Gastroesophageal sphincter (tissue), 4 donors: ENCODE measurements at places on chromosomes 2 and 18.

GRCh38 chr2:78063246-78064020 is 541.3 kb upstream of the LRRTM4 start:
- no peak overlapping the region for H3K4me3 ChIP-seq
- H3K27me3 ChIP-seq, result no peaks in the 10 kb centered on the region
- ATAC-seq, result no peak
- H3K4me1 ChIP-seq, result no peaks in the 10 kb centered on the region

DNA sequence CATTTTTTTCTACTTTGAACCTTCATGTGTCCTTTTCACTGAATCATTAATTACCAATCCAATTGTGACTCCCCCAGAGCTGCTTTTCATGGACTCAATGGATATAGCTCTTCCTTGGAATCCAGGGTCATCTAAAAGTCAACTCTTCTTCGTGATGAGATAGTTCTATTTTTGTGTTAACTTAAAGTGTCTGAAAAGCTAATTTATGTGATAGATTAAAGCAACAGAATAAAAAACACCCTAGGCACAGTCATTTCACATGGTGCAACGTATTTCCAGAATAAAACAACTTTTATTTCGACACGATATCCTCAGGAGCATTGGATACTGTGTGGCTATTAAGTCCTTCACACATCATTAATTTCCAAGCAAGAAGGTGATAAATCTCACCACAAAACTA is 250.6 kb upstream of the SPHKAP start:
- no peaks in the 10 kb centered on the region for H3K4me1 ChIP-seq
- no peak for ATAC-seq
- H3K36me3 ChIP-seq, result no peaks in the 10 kb centered on the region
- no peak overlapping the region for H3K4me3 ChIP-seq

DNA sequence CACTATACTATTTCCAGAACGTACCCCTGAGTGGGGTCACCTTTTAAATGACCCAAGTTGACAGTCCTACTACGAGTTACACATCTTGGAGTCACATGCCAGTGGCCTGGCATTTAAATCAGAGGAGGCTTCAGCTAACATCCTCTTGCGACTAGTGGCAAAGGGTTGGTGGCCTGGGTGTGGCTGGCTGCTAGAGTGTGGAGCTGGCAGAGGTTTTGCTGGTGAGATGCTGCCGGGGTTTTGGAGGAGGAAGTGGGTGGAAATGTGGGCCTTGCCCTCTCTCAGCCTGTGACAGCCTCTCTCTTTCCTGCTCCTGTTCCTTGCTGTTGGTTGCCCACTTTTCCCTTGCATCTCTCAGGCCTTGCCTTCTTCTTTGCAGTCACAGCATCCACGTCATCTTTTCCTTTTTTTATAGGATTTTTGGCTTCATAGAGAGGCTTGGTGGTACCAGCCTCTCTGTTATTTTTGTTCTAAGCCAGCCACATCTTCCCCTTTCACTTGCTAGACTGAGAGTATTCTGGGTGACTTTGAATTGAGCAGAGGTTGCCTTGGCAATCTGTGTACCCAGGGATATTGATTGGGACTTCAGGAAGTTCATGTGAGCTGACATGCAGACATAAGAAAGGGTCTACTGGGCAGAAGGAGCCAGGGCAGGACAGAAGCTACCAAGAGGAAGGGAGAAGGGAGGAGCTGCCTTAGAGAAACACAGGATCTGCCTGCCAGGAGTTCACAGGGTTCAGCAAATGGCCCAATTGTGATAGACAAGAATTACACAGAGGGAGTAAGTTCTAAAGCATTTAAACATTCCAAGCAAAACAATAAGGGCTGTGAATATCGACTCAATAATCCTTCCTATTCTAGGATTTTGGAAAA is 55.4 kb downstream of the CDC42EP3 start:
- no peaks in the 10 kb centered on the region for H3K27me3 ChIP-seq
- peaks cover 20% of the 10 kb centered on the region for H3K4me1 ChIP-seq
- no peak overlapping the region for H3K4me3 ChIP-seq

- no peaks in the 10 kb centered on the region for H3K27me3 ChIP-seq
- H3K27ac ChIP-seq, result no peak overlapping the region
- H3K4me3 ChIP-seq, result no peak overlapping the region
- no peaks in the 10 kb centered on the region for H3K4me1 ChIP-seq
- no peaks in the 10 kb centered on the region for H3K36me3 ChIP-seq
These were observed 84.9 kb downstream of the SCN1A start for GRCh38 chr2:166042768-166043390.

DNA sequence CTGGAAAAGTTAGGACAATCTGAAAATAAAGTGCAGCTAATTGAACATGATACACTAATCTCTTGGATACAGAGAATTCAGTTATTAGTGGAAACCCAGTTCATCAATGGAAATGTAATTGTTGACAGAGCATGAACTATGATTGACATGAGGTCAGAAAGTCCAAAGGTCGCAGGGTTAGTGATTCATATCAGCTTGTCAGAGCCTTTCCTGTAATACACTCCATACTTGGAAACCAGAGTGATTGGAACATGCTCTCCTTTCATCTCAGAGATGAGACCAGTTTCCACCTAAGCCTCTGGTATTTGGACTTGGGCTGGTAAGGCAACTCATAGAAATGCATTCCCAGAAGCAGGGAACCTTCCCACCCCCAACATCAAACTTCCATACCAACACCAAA is 8.5 kb upstream of the NCKAP5 start:
- H3K4me3 ChIP-seq, result no peak overlapping the region
- peaks cover 7% of the 10 kb centered on the region for H3K4me1 ChIP-seq
- H3K27me3 ChIP-seq, result no peaks in the 10 kb centered on the region
- ATAC-seq, result no peak
- no peaks in the 10 kb centered on the region for H3K36me3 ChIP-seq

DNA sequence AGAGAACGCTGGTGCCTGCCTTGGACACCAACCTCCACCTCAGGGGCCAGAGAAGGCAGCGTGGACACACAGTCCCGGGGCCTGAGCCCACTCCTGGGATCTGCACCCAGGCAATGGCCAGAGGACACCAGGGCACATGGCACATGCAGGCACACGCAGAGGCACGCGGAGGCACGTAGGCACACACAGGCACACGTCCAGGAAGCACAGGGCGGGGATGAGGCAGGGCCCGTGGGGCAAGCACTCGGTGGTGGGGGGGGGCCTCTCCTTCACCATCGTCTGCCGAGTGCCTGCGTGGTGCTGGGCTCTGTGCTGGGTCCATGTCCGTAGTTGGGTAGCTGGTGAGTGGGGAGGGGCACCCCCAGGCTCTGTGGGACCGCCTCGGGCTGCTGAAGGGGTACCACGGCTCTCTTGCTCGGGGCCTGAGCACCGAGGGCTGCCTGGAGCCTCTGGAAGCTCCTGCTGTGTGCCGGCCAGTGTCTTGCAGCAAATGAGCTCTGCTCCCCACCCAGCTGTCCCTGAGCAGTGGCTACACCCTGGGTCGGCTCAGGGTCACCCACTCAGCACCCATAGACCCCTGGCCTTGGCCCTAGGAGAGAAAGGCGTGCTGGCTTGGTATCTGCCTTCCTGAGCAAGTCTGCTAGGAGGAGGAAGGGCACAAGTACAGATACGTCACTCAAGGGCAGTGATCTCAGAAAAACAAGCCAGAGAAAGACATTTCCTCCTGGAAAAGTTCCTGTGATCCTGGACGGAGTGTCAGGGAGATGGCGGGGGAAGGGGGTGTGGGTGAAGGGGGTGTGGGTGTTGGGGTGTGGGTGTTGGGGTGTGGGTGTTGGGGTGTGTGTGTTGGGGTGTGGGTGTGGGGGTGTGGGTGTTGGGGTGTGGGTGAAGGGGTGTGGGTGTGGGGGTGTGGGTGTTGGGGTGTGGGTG is 26.4 kb downstream of the RTP5 start:
- H3K27me3 ChIP-seq, result no peaks in the 10 kb centered on the region
- peak; percentile 31 for ATAC-seq
- peaks cover 33% of the 10 kb centered on the region for H3K4me1 ChIP-seq
- H3K4me3 ChIP-seq, result no peak overlapping the region
- H3K27ac ChIP-seq, result peak overlapping the region; percentile 53

DNA sequence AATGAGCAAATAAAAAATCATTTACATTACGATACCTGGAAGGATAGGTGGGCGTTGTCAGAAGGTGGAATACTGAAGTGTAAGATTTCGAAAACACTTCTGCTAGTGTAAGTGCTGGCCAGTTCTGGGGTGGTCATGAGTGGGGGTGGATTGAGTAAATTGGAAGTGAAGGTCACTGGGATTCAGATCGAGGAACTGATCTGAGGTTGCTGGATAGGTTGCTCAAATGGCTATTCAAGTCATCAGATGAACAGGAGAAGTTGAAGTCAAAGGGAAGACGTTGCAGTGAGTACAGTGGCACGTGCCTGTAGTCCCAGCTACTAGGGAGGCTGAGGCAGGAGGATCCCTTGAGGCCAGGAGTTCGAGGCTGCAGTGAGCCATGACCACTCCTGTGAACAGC is 95.7 kb downstream of the MALT1 start:
- no peak for ATAC-seq
- H3K4me3 ChIP-seq, result no peak overlapping the region
- H3K36me3 ChIP-seq, result no peaks in the 10 kb centered on the region

DNA sequence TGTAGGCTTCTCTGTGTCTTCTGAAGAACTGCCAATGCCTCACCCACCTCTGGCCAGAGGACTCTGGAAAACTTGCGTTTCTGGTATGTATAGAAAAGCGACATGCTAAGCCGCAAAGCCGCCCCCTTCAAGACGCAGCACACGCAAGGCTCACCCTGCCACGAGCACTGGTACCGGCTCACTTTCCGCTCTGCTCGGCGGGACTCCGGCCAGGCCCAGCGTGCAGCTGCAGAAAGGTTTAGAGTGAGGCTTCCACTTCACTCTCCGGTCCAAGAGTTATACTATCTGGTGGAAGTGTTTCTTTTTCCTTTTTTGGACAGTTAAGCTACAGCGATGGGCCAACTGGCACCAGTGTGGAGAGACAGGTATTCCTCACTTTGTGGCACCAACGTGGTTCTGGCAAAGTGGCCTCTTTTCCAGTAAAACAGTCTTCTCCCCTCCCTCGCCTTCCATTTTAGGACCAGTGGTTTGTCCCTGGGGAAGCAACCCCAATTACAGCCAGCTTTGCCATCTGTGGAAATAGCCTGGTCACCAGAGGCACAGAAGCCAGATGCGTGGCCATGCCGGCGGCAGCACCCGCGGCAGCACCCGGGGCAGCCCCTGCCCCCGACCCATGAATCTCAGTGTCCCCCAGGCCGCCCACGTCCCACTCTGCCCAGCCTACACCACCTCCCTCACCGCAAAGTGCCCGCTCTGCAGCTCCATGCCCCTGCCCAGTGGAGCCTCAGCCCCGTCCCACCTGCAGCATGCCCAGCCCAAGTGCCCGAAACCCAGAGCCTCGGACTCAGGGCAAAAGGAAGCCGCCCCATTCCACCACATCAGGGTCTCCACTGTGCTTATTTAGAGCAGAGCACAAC is 91.6 kb upstream of the CTDP1 start:
- peaks cover 19% of the 10 kb centered on the region for H3K4me1 ChIP-seq
- no peak for ATAC-seq
- no peak overlapping the region for H3K4me3 ChIP-seq
- H3K36me3 ChIP-seq, result no peaks in the 10 kb centered on the region
- peaks cover 6% of the 10 kb centered on the region for H3K27me3 ChIP-seq
- H3K27ac ChIP-seq, result peak overlapping the region; percentile 66

GRCh38 chr2:220847006-220847405 is 725.1 kb downstream of the EPHA4 start:
- ATAC-seq, result no peak
- H3K4me1 ChIP-seq, result no peaks in the 10 kb centered on the region
- no peaks in the 10 kb centered on the region for H3K27me3 ChIP-seq
- no peak overlapping the region for H3K27ac ChIP-seq

- H3K27me3 ChIP-seq, result no peaks in the 10 kb centered on the region
- H3K4me3 ChIP-seq, result no peak overlapping the region
- H3K4me1 ChIP-seq, result no peaks in the 10 kb centered on the region
These were observed 94.5 kb upstream of the CCDC150 start for GRCh38 chr2:196544906-196545433.

GRCh38 chr2:173400760-173401159 is 46.1 kb downstream of the CDCA7 start:
- H3K36me3 ChIP-seq, result no peaks in the 10 kb centered on the region
- no peak overlapping the region for H3K4me3 ChIP-seq
- no peaks in the 10 kb centered on the region for H3K4me1 ChIP-seq
- no peak for ATAC-seq

DNA sequence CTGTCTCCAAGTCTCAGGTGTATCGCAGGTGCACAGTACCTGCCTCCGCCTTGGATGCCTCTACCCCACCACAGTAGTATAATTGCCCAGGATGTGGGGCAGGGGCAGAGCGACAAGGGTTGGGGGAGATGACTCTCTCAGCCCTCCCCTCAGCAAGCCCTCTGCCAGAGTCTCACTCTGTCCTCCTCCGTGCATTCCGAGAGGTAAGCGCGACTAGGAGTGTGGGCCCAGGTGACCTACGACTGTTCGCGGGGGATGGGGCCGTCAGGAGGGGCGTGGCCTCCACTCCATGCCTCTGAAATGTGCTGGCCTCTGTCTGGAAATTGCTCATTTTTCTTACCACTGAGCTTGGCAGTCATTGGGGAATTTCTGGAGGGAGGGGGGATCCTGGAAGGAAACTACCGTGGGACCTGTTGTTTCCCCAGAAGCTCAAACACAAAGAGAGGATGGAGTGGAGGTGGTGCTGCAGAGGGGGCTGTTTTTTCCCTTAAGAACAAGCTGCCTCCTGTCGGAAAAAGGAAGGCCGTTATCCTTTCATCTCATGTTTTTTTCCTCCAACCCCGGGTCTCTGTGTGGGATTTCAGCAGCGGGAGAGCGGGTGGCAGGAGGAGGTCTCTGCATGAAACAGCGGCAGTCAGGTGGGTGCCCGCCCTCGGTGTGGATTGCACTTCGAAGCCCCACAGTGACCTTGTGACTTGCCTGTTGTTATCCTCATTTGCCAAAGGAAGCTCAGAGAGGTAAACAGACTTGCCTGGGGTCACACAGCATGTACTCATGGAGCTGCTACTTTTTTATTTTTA is 13.0 kb upstream of the RALB start:
- no peaks in the 10 kb centered on the region for H3K36me3 ChIP-seq
- no peaks in the 10 kb centered on the region for H3K27me3 ChIP-seq
- peak overlapping the region; percentile 64 for H3K27ac ChIP-seq
- H3K4me3 ChIP-seq, result no peak overlapping the region
- ATAC-seq, result peak; percentile 82

- H3K27ac ChIP-seq, result no peak overlapping the region
- no peak overlapping the region for H3K4me3 ChIP-seq
- H3K4me1 ChIP-seq, result no peaks in the 10 kb centered on the region
- H3K36me3 ChIP-seq, result no peaks in the 10 kb centered on the region
These were observed 827.7 kb downstream of the SOCS6 start for GRCh38 chr18:71116535-71116934.

- H3K27me3 ChIP-seq, result no peaks in the 10 kb centered on the region
- no peak for ATAC-seq
- H3K4me3 ChIP-seq, result no peak overlapping the region
- H3K4me1 ChIP-seq, result no peaks in the 10 kb centered on the region
These were observed 42.5 kb downstream of the SDC1 start for GRCh38 chr2:20182241-20182931.

DNA sequence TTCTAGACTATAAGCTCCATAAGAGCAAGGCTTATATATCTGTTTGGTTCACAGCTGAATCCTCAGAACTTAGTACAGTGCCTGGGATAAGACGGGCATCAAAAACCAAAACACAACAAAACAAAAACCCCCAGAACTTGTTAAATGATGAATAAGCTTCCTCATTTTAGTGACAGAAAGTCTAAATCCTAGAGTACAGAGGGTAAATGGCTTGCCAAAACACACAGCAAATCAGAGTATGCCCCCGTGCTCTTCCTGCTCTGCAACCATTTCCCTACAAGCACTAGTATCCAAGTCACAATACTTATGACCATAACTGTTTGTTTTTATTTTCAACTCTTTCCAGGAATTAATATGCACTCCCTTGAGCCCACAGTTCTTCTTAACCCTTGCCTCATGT is 10.1 kb downstream of the ZNF521 start:
- ATAC-seq, result no peak
- no peak overlapping the region for H3K4me3 ChIP-seq
- no peaks in the 10 kb centered on the region for H3K36me3 ChIP-seq
- no peaks in the 10 kb centered on the region for H3K4me1 ChIP-seq
- no peak overlapping the region for H3K27ac ChIP-seq
